ENCODE measurements at places on chromosomes 1 and 21.

DNA sequence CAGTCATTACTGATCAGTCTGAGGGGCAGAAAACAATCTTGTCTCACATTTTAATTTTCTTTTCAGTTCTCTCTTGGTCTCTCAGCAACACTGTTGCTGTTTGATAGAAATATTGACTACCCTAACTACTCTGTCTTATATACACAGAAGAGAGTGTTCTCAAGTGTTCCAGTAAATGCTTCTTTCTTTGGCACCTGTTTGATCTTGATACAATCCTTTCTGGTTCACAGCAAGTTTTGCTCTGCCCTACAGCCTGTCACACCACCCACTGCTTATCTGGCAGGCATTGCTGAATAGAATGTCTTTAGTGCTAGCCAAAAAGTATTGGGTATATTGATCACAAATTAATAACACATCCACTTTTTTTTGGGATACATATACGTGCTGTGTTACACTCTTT, 75.7 kb upstream of the WLS start:
- DNase-seq: no peak

DNA sequence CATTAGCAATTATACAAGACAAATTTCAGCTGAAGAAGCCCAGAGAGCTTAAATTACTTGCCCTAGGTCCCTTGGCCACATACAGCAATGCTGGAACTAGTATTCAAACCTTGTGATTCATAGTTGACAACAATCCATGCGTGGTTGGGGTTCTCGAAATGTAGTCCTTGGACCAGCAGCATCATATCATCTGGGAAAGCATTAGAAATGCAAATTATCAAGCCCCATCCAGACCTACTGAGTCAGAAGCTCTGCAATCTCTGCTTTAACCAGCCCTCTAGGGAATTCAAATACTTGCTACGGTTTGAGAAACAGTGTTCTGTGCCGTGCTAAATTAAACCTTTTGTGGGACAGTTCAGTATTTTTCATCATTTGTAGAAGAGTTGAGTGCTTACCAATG, 65.1 kb downstream of the CLIC6 start:
- DNase-seq: no peak

DNA sequence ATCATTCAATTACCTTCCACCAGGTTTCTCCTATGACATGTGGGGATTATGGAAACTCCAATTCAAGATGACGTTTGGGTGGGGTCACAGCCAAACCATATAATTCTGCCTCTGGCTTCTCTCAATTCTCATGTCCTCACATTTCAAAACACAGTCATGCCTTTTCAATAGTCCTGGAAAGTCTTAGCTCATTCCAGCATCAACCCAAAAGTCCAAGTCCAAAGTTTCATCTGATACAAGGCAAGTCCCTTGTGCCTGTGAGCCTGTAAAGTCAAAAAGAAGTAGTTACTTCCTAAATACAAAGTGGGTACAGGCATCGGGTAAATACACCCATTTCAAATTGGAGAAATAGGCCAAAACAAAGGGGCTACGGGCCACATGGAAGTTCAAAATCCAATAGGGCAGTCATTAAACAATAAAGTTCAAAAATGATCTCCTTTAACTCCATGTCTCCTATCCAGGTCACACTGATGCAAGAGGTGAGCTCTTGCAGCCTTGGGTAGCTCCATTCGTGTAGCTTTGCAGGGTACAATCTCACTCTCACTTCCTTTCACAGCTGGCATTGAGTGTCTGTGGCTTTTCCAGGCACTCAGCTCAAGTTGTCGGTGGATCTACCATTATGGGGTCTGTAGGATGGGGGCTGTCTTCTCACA, 112.9 kb downstream of the FCRL5 start:
- DNase-seq: no peak

GRCh38 chr21:38263493-38263892, 6.7 kb downstream of the KCNJ15 start:
- no peak for DNase-seq

DNA sequence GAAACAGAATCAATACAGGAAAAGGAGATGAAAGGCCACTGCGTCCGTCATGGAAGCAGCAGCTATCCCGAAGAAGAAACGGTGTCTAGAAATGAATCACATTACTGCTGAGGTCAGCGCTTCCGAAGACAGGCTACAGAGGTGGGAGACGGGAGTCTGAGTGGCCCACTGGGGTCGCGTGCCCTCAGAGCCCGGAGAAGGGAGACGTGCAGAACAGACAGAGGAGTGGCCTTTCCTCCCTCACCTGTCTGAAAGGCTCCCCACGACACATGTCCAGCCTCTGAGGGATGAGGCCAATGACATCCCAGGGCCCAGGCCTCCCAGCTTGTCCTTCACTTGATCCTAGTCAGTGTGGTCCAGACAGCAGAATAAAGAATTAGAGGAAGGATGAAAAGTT, 35.9 kb downstream of the VPS26C start:
- DNase-seq: no peak

DNA sequence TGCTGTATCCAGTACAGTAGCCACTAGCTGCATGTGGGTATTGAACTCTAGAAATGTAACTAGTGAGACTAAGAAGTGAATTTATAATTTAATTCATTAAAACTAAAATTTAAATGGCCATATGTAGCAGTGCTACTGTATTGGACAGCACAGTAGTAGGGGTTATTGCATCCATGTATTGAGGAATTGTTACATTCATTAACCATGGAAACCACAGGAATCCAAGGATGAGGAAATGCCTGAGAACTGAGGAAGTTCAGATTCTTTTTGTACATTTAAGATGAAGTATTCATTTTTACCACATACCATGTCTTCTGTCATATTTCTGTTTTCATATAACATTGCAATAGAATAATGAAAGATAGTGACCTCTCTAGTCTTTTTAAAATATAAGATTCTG, 2.6 kb downstream of the MTF2 start:
- DNase-seq: no peak

DNA sequence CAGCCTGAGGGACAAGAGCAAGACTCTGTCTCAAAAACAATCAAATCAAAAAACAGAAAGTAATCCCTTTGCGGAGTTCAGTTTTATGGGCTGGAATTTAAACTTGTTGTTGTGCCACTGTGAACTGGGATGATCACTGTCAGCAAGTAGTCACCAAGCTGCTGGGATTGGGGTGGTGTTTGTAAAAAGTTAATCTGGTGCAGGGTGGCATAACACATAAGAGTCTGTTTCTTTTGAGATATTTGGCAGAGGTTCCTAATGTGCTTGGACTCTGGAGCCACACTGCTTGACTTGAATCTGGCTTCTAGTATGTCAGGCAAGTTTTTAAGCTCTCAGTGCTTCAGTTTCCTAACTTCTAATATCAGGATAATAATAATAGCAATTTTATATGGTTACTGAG, 6.6 kb downstream of the CLIC4 start:
- no peak for DNase-seq

- no peak for DNase-seq
Observed at GRCh38 chr1:61358770-61359455, 276.6 kb downstream of the NFIA start.

DNA sequence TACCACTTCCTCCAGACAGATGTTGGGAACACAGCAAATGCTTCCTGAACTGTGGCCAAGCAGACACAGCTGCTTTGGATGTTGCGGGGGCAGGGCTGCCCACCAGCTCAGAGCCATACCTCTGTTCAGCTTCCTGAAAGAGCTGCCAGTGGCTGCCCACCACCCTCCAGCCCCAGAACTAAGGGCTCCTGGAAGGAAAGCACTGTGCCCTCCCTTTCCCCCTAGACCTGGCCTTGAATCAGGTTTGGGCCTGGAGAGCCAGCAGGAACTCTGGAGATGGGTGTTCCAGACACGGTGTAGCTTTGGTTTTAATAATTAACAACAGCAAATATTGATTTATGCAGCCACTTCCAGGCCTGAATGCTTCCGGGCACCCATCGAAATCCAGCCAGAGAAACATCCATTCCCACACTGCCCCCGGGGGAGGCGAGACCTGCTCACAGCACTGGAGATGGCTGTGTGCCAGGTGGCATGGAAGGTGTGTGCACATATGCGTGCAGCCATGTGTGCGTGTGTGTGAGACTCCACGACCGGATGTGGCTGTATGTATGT, 45.7 kb downstream of the RAP1GAP start:
- DNase-seq: no peak

- DNase-seq: no peak
Observed at GRCh38 chr1:225998560-225999226, 450 bp downstream of the SDE2 start.

DNA sequence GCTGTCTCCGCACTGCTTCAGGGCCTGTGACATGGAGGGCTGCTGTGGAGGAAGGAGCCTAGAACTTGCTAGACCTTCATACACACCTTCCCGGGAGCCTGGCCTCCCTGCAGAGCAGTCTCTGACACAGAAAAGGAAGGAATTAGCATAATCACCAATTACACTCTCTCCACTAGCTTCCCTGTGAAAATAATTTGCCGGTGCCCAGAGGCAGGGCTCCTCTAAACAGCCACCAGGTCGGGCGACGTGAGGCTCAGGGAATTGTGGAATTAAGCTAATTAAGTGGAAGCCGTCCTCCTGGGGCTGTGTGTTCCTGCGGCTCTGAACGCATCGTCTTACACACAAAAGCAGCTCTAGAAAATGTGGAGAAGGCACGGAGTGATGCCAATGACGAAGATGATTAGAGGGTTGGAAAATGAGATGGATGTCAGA, 82.6 kb downstream of the NENF start:
- DNase-seq: no peak

- no peak for DNase-seq
Observed at GRCh38 chr1:112901387-112901786, 54.6 kb downstream of the SLC16A1 start.

GRCh38 chr1:61090546-61091202, 8.3 kb downstream of the NFIA start:
- DNase-seq: no peak

DNA sequence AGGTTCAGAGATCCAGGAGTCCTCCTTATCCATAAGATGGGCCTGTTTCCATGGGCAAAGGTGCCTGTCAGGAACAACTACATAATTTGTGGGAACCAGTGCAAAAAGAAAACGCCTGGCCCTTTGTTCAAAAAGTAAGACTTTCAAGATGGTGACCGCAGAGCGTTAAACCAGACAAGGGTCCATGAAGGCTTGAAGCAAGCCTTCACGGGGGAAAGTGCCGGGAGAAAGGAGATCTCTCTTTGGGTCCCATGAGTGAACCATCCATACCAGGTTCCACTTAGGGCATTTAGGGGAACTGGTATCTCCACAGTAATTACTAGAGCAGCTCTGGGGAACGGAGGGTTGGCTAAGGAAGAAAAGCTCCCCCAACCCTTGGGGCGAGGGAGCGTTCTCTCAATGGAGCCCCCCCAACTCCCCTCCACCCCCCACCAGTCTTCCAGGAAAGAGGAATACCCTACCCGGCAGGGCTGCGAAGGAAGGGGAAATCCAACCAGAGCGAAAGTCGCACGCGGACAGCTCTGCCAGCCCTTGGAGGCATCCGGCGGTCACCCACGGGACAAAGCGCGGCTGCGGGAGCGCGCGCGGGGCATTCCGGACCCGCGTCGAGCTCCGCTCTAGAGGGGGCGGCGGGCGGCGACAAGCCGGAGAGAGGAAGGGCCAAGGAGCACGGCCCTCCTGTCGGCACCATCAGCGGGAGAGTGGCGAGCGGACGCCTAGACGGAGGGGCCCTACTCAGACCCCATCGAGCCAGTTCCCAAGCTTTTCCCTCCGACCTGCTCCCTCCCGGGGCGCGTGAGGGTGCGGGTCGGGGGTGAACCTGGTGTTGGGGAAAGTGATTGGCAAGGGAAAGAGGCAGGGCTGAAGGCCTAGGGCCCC, 687 bp upstream of the RASSF5 start:
- no peak for DNase-seq

GRCh38 chr21:33869873-33870272, 45.7 kb downstream of the ATP5PO start:
- DNase-seq: no peak

GRCh38 chr1:53454019-53454418, 5.2 kb upstream of the DMRTB1 start:
- DNase-seq: no peak

GRCh38 chr1:157158967-157159366, 20.8 kb upstream of the ETV3 start:
- no peak for DNase-seq

DNA sequence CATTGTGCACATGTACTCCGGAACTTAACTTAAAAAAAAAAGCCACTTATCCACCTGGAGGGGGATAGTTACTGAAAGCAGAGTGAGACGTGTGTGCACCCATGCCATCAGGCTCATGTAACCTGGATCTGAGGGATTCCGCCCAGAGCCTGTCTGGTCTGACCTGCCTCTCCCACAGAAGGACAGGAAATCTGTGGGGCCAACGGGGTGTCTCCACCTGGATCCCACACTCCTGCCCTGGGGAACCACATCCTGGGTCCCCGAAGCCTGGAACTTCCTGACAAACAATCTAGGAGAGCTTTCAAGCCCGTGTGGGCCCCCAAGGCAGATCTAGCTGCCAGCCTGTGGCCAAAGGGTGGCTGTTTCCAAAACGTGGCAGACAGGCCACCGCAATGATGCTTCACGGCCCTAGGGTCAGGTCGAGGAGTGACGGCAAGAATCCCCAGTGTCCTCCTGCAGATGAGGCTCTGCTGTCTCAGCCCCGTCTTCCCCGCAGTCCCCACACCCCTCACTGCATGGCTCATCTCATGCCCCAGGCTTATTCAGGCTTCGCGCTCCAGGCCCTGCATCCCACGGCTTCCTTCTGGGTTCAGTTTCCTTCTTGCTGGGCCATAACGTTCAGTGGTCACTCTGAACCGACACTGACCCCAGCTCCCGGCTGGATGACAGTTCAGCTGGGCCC, 21.0 kb upstream of the PCBP3 start:
- DNase-seq: no peak

GRCh38 chr1:228390649-228391048, 16.0 kb downstream of the TRIM11 start:
- no peak for DNase-seq

GRCh38 chr1:160711602-160712311, at the start of gene CD48:
TSS of gene CD48 (minus strand) at chr1:160711822. CDS start at chr1:160711763, 59 bp downstream.
- peak; percentile 31 for DNase-seq

DNA sequence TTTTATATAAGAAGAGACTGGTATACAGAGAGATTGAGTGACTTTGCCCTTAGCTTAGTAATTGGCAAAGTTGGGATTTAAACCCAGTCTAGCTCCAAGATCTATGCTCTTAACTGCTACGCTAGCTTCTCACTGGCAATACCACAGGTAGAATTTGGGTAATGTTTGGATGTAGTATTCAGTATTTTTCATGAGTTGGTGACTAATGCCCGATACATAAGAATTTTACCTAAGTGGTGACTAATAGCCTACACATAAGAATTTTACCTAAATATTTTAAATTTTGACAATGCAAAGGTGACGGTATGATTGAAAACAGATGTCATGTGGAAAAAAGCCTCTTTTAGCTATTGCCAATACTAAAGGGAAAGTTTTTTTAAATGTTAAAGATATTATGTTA, 24.3 kb downstream of the GPSM2 start:
- DNase-seq: no peak

DNA sequence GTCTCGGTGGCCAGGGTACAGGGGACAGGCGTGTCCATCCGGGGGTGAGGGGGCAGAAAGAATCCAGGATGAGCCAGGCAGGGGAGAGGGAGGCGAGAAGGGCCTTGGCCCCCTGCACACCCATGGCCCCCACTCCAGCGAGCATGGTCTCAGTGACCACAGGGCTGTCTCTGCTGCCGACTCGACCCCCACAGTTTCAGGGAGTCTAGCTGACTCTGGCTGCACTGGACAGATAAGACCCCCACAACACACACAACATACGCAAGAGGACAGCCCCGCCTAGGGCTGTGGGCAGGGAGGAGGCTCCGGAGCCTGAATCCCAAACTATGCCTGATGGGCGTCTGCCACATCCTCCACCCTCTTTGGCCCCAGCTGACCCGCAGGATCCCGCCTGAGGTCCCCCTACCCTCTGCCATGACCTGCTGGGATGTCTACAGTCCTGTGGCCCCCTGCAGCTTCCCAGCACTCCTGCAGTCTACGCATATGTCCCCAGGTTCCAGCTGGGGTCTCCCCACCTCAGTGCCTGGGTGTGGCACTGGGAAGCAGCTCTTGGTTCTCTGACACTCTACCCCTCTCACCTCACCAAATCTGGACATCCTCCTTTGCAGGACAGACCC, 22.0 kb downstream of the WNT9A start:
- DNase-seq: no peak
